ENCODE measurements at places on chromosomes 2 and 18. TPM values are rescaled to one million over a fixed set of nuclear protein-coding genes. Genes with fewer than 3 reads are reported as not detected.
A peak's percentile ranks its signal among the peaks of the same experiment; 100 is the strongest.

DNA sequence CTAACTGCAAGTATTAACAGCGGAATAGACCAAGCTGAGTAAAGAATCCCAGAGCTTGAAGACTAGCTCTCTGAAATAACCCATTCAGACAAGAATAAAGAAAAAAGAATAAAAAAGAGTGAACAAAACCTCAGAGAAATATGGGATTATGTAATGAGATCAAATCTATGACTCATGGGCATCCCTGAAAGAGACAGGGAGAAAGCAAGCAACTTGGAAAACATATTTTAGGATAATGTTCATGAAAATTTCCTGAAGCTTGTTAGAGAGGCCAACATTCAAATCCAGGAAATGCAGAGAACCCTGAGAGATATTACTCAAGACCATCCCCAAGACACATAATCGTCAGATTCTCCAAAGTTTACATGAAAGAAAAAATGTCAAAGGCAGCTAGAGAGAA lies 17.3 kb downstream of the PFN4 start:
- no peaks in the 10 kb centered on the region for H3K27me3 ChIP-seq
- no peak for DNase-seq
- no peak overlapping the region for H3K27ac ChIP-seq
- no peaks in the 10 kb centered on the region for H3K4me1 ChIP-seq

DNA sequence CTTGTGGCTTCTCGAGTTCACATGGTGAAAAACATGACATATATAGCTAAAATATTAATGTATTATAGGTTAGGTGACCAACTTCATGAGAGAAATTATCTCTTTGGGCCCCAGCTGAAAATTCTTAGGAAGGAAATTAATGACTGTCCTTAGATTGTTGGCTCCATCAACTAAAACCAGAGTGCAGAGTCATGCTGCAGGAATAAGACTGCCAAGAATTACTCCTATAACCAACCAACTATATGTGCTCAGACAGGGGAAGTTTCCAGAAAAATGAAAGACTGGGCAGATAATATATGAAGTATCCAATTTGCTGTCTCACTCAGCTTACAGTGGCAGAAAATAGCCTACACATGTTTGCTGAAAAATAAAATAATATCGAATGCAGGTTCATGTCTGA lies 71.0 kb upstream of the TMEFF2 start:
- no peak overlapping the region for H3K27ac ChIP-seq
- H3K4me3 ChIP-seq, result no peak overlapping the region
- no peaks in the 10 kb centered on the region for H3K4me1 ChIP-seq

DNA sequence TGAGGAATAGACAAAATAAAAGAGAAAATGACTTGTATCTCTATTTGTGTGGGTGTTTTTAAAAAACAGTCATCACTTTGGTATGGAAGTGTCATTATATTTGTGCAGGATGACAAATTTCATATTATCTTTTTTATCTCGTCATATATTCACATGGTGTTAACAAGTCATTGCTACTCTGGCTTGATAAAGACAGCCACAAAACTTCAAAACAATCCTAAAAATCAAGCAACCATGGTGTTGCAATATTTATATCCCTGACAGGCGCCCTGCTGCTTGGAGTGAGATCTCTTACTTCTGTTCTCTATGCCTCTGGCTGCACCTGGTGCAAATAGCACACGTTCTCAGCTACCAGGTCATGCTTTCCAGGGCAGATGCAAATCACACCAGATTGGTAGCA lies 278.0 kb upstream of the EPHA4 start:
- H3K36me3 ChIP-seq, result no peaks in the 10 kb centered on the region
- no peak for DNase-seq
- H3K4me3 ChIP-seq, result no peak overlapping the region
- no peaks in the 10 kb centered on the region for H3K27me3 ChIP-seq

DNA sequence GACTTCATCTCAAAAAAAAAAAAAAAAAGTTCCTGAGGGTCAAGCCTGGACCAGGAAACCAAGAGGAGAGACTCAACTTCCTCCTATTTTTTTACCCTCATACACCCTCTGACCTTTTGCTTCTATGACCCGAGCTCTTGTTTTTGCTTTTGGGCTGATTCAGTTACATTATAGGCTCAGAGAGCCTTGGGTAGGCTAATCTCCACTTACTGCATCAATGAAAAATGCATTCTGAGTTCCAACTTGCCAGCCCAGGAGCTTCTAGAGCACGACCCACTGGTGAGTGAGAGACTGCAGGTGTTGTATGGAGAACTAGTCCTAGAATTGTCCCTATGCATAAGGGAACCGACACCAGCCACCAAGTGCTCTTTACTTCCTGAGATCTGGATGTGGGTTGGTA lies 91.1 kb downstream of the CABLES1 start:
- DNase-seq, result no peak
- no peak overlapping the region for H3K4me3 ChIP-seq
- H3K27ac ChIP-seq, result peak overlapping the region; percentile 50
- H3K4me1 ChIP-seq, result peaks cover 14% of the 10 kb centered on the region
- no peaks in the 10 kb centered on the region for H3K27me3 ChIP-seq
- H3K36me3 ChIP-seq, result no peaks in the 10 kb centered on the region

DNA sequence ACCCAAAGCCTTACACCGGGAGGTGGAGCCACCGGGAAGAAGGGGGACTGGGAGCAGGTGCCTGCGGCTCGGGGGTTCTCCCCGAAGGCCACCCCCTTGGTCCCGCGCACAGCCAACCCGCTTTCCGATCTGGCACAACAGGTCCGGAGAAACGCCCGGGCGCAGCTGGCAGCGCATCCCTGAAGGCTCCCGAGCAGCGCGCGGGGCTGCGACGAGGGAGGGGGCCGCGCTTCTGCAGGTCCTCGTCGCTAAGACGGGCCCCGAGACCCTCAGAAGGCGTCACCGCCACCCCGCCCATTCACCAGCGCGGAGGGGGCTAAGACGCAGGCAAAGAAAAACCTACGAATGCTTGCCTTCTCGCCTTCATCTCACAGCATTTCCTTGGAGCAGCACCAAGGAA lies 1.8 kb downstream of the CBLN2 start:
- peaks cover 19% of the 10 kb centered on the region for H3K27me3 ChIP-seq
- H3K27ac ChIP-seq, result no peak overlapping the region
- no peak overlapping the region for H3K4me3 ChIP-seq
- H3K36me3 ChIP-seq, result no peaks in the 10 kb centered on the region
- no peaks in the 10 kb centered on the region for H3K4me1 ChIP-seq
- DNase-seq, result no peak

- no peaks in the 10 kb centered on the region for H3K4me1 ChIP-seq
- no peaks in the 10 kb centered on the region for H3K36me3 ChIP-seq
- no peak overlapping the region for H3K27ac ChIP-seq
- no peaks in the 10 kb centered on the region for H3K27me3 ChIP-seq
- no peak overlapping the region for H3K4me3 ChIP-seq
Measured at GRCh38 chr2:189285349-189285748, 105.8 kb upstream of the COL5A2 start.

DNA sequence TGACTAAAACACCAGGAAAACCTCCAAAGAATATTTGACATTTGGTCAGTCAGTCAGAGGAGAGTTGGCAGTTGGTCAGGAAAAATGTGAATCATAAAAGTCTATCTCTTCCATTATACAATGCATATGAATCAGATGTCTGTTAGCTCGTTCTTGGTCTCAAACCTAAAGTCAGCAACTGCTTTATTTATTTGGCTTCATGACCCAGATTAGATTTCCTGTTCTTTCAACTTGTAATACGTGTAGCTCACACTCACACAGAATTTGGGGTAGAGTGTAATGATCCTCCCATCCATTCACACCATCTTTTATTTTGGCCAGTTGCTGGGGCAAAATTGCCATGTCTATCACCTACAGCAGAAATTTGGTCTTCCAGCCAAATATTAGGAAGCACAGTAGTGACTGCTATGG lies 81.9 kb upstream of the COL5A2 start:
- no peaks in the 10 kb centered on the region for H3K27me3 ChIP-seq
- H3K4me3 ChIP-seq, result no peak overlapping the region
- H3K27ac ChIP-seq, result no peak overlapping the region
- no peaks in the 10 kb centered on the region for H3K36me3 ChIP-seq
- no peak for DNase-seq
- no peaks in the 10 kb centered on the region for H3K4me1 ChIP-seq

DNA sequence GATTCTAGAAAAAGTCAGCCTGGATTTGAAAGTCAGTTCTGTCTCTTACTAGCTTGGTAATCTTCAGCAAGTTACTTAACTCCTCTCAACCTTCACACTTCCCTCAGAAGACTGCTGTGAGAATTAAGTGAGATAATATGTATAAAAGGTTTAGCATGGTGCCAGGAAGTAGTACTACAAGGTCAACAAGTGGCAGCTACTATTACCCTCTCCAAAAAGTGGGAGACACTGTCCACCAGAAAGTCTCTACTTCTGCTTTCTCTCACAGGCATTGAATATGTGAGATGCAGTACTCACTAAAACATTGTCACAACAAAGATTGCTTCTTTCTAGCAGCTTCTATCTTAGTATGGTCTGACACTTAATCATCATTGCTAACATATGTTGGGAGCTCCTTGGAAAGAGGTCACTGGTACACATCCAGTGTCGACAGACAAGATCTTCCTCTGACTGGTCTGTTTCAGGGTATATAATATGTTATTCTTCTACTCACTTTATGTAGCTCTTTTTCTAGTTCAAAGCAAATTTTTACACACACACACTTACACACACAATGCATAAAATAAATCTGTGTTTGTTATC lies 47.9 kb downstream of the DOCK10 start:
- no peaks in the 10 kb centered on the region for H3K36me3 ChIP-seq
- no peaks in the 10 kb centered on the region for H3K4me1 ChIP-seq
- no peak overlapping the region for H3K4me3 ChIP-seq
- H3K27me3 ChIP-seq, result no peaks in the 10 kb centered on the region

DNA sequence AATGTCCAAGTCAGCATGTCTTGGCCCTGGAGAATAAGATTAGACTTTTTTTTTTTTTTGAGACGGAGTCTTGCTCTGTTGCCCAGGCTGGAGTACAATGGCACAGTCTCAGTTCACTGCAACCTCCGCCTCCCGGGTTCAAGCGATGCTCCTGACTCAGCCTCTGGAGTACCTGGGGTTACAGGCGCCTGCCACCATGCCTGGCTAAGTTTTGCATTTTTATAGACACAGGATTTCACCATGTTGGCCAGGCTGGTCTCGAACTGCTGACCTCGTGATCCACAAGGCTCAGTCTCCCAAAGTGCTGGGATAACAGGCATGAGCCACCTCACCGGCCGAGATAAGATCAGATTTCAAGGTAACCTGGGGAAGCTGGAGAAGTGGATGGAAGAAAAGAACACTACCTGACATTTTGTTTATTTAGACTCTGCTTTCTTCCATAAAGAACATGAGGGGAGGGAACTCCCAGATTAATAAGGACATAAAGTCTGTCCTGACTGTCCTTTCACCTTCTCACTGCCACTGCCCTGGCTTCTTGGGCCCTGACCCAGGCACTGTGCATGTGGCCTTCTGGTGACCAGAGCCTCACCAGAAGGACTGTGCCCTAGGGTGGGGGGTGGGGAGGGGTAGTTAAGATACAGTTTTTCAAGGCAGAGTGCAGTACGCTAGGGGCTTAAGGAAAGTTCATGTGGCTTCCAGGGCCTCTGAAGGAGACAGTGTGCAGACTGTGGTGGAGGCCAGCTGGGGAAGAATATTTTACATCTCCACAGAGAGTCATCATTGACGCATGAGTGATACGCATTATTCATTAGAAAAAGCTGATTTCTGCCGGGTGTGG lies 4.8 kb upstream of the IMPA2 start:
- H3K36me3 ChIP-seq, result no peaks in the 10 kb centered on the region
- no peaks in the 10 kb centered on the region for H3K27me3 ChIP-seq
- H3K4me3 ChIP-seq, result no peak overlapping the region
- peaks cover 7% of the 10 kb centered on the region for H3K4me1 ChIP-seq
- no peak overlapping the region for H3K27ac ChIP-seq
- no peak for DNase-seq

DNA sequence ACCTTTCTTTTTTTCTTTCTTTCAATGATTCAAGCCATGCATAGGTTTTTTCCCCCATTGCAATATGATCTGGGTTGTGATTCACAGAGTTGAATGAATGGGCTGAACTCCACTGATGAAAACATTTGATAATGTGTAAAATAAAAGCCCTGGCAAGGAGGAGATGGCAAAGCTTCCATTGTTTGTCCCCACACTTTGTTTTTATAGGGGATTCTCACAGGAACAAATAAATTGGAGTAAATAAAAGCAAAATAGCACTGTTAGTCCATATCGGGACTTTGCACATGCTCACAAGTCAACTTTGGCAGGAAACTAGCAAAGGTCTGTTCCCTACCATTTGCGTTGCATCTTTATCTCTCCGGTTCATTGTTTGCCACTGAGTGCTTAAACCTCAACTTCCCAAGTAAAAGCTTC lies 55.7 kb downstream of the MEIS1 start:
- no peak overlapping the region for H3K4me3 ChIP-seq
- H3K4me1 ChIP-seq, result no peaks in the 10 kb centered on the region
- no peak overlapping the region for H3K27ac ChIP-seq
- H3K36me3 ChIP-seq, result no peaks in the 10 kb centered on the region
- no peaks in the 10 kb centered on the region for H3K27me3 ChIP-seq
- DNase-seq, result no peak

GRCh38 chr2:186108470-186108869 lies 369.9 kb downstream of the FSIP2 start:
- no peaks in the 10 kb centered on the region for H3K4me1 ChIP-seq
- no peaks in the 10 kb centered on the region for H3K27me3 ChIP-seq
- no peak overlapping the region for H3K4me3 ChIP-seq
- H3K27ac ChIP-seq, result no peak overlapping the region
- no peaks in the 10 kb centered on the region for H3K36me3 ChIP-seq

- no peaks in the 10 kb centered on the region for H3K27me3 ChIP-seq
- H3K27ac ChIP-seq, result peak overlapping the region; percentile 77
- H3K4me1 ChIP-seq, result peaks cover 43% of the 10 kb centered on the region
- H3K36me3 ChIP-seq, result peaks cover 5% of the 10 kb centered on the region
Measured at GRCh38 chr2:88177556-88177955, 7.4 kb downstream of the THNSL2 start.

DNA sequence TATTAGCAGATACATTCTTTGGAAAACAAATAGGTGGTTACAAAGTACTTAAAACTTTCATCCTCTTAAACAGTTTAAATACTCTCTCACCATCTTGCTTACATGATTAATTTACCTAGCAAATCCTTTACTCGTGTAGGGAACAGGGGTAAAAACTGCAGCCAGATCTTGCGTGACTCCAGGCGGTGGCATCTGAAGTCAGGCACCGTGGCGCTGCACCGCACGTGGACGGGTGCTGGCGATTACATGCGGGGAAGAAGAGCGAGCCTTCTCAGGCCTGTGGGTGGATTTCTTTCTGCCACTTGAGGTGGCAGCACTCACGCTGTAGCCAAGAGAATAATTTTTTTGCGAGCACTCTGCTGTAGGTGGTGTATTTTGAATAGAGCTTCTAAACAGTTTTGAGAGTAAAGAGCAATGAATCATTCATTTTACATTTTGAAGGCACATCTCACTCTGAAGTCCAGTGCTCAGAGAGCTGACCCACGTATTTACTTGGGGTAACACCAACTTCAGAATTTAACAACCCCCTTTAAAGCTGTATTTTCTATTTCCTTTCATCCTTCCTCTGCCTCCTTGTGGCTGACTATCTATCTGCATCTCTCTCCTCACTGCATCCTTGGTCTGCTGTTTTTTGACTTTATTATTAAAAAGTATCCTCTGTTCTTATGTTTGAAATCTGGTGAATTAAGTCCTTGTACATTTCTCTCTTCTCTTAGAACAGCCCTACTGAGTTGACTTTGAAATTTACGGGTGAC lies 68.9 kb downstream of the EPAS1 start:
- DNase-seq, result no peak
- H3K4me3 ChIP-seq, result no peak overlapping the region
- H3K36me3 ChIP-seq, result no peaks in the 10 kb centered on the region

MC5R gene
- total RNA-seq, result not detected

NT5DC4 gene
- not detected for total RNA-seq
